ENCODE measurements at places on chromosomes 13 and 19.

- DNase-seq, result no peak
These were observed 83.6 kb downstream of the KDM4B start for GRCh38 chr19:5052515-5052914.

DNA sequence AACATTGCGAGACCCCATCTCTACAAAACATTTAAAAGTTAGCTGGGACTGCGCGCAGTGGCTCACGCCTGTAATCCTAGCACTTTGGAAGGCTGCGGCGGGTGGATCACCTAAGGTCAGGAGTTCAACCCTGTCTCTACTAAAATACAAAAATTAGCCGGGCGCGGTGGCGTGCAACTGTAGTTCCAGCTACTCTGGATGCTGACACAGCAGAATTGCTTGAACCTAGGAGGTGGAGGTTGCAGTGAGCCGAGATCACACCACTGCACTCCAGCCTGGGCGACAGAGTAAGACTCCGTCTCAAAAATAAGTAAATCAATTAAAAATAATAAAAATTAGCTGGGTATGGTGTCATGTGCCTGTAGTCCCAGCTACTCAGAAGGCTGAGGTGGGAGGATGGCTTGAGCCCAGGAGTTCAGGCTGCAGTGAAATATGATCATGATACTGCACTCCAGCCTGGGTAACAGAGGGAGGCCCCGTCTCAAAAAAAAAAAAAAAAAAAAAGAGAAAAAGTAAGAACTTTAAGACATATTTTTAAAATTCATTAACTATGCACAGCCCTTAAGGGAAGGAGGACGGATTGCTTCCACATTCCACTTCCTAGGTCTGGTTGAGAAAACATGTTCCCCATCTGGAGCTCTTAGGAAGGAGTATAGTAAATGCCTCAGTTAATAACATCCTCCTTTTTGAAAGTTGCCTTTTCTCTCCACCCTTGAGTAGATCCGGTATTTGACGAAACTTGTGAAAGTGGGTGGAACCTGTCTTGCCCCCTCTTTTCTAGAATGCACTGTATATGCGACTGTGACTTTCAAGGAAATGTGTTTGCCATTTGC, 26.1 kb downstream of the EXOC3L2 start:
- DNase-seq, result no peak

DNA sequence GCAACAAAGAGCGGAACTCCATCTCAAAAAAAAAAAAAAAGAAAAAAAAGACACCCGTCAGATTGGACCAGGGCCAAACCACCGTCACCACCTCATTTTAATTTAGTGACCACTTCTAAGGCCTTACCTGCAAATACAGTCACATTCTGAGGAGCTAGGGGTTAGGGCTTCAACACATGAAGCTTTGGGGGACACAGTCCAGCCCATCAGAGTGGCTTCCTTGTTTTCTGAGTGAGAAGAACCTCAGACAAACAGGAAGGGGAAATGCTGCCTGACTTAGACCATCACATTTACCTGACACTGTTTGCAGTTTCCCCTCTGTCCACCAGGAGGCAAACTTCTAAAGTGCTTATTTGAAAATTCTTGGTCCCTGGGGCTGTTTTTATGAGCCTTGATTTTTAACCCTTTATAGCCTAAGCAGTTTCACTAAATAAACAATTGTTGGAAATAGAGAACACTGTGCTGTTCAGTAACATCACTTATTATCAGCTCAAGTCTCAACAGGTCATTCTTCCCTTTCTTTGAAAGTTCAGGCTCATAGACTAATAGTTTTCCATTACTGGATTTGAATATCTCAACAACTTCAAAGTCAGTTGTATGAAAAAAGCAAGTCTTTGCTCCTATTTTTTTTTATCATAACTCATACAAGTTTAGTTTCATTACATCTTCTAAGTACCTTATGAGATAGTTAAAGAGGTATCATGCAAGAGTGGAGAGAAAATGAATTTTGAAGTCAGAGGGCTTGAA, 74.9 kb upstream of the WASF3 start:
- DNase-seq, result peak; percentile 46

DNA sequence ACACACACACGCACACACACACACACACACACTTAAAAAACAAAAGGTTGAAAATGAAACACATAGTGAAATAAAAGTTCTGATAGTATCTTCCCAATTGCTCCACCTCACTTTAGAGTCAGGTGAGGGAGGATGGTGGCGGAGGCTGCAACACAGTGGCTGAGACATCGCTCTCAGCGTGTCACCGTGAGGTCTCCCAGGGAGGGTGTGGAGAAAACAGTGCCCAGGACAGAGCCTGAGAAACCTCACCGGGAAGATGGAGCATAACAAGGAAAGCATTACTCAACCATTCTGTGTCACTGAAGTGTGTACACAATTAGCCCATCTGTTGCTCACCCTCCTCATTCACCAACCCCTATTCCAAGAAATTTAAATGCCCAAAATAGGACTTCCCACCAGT, 111.4 kb upstream of the USP29 start:
- no peak for DNase-seq

DNA sequence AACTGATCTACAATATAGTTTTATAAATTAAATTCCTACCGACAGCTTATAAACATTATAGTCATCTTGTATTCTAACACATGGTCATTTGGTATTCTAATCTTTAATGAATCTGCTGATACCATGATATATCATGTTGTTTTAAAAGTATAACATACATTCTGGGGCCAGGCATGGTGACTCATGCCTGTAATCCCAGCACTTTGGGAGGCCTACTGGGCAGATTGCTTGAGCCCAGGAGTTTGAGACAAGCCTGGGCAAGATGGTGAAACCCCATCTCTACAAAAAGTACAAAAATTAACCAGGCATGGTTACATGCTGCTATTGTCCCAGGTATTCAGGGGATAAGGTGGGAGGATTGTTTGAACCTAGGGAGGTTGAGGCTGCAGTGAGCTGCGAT, 3.1 kb downstream of the ZNF383 start:
- DNase-seq, result no peak

GRCh38 chr13:106049171-106049570, 486.3 kb downstream of the EFNB2 start:
- no peak for DNase-seq

GRCh38 chr13:97483465-97483864, 49.5 kb downstream of the RAP2A start:
- DNase-seq, result no peak

DNA sequence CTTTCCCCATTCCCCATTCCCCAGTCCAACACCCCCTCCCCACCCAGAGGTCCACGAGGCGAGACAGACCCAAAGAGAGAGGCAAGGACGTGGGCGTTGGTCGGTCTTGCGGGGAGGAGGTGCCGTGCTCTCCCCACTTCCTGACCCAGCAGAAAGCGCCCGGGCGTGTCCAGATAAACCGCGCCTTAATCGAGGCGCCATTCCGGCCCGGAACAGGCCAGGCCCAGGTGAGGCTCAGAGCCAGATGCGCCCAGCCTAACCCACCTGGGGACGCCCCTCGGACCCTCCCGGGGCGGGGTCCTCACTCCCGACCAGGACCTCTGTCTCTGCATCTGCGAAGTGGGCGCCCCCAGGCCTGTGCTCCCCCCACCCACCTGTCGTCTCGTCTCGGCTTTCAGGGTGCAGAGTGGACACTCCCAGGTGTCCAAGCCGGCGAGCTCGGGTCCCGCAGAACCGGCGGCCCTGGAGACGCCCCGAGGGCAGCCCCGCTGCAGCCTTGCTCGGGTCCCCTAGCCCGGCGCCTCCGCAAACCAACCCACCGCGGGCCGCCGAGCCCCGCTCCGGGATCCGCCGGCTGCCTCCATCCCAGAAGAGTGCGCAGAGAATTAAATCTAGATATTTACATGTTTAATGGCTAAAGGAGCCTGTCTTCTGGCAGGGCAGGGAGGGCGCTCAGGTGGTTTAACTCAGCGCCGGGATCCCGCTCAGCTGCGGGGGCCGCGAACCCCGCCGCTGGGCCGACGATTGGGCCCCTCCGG, 5.0 kb upstream of the ONECUT3 start:
- DNase-seq, result no peak

GRCh38 chr13:49980266-49980665, 16.6 kb upstream of the TRIM13 start:
- no peak for DNase-seq

GRCh38 chr13:50617134-50617721, 226.3 kb downstream of the DLEU7 start:
- no peak for DNase-seq

- DNase-seq, result no peak
These were observed 132.1 kb upstream of the SPACA7 start for GRCh38 chr13:112244061-112244460.

- DNase-seq, result peak; percentile 22
These were observed 539 bp downstream of the ZNF554 start for GRCh38 chr19:2820112-2820702.

DNA sequence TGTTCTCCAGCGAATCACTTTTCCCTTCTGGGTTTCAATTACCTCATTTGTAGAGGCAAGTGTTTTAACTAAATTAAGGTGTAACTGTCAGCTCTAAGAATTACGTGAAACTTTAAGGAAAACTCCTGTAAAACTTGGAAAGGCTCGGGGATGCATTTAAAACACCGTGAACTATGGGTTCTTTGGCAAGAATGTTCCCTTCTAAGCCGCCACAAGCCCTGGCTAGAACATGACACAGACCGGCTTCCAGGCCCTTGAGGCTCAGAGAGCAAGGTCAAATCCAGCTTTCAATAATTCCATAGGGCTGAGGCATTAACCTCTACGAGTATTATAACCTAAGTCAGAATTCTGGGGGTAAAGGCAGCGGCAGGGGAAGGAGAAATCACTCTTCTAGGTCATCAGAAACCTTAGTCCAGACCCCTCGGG, 685 bp downstream of the VWA8 start:
- DNase-seq, result no peak

GRCh38 chr19:8355631-8356402, 8.1 kb upstream of the ANGPTL4 start:
- no peak for DNase-seq

DNA sequence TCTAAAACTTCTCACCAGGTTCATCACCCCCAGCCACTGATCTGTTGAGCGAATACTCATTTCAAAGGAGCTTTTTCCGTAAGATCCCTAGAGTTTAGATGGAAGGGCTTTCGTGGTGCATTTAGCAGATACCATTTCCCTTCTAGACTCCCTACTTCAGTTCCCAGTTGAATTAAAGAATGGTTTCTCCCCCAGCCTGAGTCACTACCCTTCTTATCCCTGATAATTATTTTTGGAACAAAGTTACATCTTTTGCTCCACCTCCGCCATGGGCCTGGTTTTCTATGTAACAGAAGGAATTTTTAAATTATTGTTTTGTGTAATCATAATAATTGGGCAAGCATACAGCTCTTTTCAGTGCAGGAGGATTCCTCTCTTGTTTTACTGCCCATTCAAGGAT, 22.0 kb downstream of the USPL1 start:
- DNase-seq, result no peak

GRCh38 chr13:94028650-94029049, 450.8 kb downstream of the DCT start:
- DNase-seq, result no peak

Data from stimulated activated naive CD4-positive, alpha-beta T cell treated with Interleukin-2 at 50 U/mL for 16 hours (primary cell).